ENCODE measurements at places on chromosomes 7 and 10.

DNA sequence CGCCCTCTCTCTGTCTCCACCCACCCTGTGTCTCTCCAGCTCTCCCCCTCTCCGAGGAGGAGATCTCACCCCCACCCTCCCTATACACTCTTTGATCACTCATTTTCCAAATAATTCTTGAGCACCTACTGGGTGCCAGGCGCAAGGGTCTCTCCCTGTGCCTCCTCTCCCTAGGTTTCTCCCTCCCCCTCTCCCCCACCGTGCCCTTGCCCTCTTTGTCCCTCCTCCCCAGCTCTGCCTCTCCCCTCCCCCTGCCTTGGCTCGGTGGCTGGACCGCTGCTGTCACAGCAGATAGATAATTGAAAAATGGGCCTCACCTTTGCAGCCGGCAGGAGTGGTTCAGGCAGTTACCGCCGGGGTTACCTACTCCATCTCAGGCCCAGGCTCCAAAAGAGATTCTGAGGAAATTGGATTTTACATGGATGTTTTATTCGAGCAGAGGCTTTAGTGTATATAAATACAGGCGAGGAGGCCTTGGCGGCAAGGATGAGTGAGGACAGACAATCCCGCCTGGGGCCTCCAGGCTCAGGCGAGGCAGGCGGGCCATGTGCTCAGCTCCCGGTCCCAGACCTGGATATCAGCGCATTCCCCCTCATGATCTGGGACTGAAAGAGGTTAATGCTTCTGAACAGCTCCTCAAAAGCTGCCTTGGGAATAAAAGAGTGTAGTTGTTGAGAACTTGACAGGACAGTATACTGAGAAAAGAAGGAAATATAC, 60.8 kb upstream of the BTRC start:
- DNase-seq, result no peak

GRCh38 chr7:146768957-146769356, 652.4 kb downstream of the CNTNAP2 start:
- no peak for DNase-seq

GRCh38 chr7:95454438-95455045, 19.7 kb upstream of the PON2 start:
- no peak for DNase-seq

GRCh38 chr10:90777621-90778020, 80.2 kb downstream of the HTR7 start:
- DNase-seq, result no peak

GRCh38 chr7:3358991-3359390, 57.9 kb downstream of the SDK1 start:
- DNase-seq, result no peak
